ENCODE measurements at places on chromosomes 2 and 18.

DNA sequence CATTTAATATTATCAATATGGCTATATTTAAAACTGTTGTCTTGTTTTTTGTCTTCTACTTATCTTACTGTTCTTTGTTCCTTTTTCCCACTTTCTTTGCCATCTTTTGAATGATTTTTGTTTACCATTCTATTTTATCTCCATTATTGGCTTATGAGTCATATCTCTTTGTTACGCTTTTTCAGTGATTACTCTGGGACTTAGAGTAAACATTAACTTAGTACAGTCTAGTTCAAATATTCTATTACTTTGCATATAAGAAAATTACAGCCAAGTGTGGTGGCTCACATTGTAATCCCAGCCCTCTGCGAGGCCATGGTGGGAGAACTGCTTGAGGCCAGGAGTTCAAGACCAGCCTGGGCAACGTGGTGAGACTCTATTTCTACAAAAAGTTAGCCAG lies 26.1 kb downstream of the ADCY3 start:
- no peak for DNase-seq

- DNase-seq, result no peak
Observed at GRCh38 chr2:72118386-72118785, 29.3 kb downstream of the CYP26B1 start.

GRCh38 chr2:5926871-5927512 lies 234.8 kb downstream of the SOX11 start:
- no peak for DNase-seq

DNA sequence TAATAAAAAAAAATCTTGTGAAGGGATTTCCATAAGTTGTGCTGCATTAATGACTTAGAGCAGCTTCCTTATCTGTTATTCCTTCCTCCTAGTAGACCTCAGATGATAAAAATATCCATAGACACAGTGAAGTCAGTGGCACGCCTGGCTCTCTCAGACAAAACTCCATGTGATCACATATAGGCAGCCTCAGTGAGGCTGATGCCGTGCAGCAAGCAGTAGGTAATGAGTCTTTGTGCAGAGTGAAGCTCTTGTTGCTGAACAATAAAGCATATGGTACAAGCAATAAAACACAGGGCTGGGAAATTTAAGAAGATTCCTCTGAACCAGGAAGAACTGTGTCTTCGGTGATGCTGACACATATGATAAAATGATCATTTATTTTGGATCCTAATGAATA lies 102.7 kb downstream of the CSRNP3 start:
- DNase-seq, result no peak

- DNase-seq, result no peak
Observed at GRCh38 chr2:150476809-150477302, 10.6 kb downstream of the RND3 start.

DNA sequence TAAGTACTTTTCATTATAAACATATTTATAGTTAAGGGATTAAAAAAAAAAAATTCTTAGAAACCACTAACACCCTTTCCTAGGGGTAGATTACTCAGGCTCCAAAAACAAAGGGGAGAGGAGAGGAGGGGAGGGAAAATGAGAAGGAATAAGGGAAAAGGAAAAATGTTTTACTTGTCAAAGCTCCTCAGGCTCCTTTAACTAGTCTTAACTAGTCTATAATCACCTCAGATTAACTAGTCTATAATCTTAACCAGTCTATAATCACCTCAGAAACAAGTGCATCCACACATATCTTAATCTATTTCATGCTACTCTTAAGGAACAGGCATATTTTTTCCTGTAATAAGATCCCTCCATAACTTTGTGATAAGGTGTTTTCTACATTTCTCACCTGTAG lies 76.4 kb downstream of the KANSL1L start:
- no peak for DNase-seq

DNA sequence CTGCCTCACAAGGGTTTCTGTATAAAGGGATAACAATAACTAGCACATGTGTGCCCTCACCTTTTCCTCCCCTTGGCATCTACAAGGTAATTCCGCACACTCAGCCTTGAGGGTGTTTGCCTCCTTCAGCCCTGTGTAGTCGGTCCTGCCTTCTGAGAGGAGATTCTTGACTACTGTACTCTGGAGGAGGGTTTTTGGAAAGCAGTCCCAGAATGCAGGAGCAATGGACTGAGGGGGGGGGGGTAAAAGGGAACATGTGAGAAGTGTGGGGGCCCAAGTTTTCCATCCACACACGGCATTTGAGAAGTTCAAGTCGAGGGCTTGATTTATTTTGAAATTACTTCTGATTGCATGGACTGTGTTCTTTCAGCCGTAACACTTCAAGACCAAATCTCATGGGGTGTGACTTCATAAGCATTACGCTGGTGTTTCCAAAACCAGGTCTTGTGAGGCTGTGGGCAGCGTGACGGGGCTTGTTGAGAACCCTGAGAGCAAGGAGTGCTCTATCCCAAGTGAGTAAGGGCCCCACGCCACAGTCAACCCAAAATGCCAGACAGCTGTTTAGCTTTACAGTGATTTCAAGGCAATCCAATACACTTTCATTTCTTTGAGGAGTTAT lies 198.7 kb upstream of the MEIS1 start:
- no peak for DNase-seq

DNA sequence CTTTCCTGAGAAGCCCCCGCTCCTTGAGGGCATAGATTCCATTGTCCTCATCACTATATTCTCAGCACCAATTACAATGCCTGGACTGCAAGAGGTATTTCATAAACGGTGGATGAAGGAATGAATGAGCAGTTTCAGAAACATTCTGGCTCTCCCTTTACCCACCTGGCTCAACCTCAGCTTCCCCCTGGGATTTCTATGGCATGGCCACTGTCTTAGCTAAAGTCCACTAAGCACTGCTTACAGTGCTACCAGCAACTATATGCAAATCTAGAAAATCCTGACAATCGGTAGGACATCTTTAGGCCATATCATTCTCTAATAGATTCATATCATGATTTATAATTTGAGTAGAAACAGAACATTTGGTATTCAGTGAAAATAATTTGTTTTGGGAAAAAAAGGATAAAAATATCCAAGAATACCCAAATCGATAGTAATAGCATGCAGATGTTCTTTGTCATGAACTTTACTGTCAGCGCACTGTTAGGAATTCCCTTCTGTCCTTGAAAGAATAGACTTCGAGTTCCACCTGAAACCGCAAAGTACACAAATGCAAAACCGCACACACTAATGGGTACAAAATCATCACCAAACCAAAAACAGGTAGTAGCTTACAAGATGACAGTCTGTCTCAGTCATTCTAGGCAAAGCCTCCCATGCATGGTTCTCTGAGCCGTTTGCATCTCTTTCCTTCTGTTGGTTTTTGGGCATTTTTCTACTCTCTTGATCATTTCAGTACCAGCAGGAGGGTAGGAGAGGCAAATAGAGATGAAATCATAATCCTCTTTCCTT lies 303.6 kb upstream of the ID2 start:
- no peak for DNase-seq

DNA sequence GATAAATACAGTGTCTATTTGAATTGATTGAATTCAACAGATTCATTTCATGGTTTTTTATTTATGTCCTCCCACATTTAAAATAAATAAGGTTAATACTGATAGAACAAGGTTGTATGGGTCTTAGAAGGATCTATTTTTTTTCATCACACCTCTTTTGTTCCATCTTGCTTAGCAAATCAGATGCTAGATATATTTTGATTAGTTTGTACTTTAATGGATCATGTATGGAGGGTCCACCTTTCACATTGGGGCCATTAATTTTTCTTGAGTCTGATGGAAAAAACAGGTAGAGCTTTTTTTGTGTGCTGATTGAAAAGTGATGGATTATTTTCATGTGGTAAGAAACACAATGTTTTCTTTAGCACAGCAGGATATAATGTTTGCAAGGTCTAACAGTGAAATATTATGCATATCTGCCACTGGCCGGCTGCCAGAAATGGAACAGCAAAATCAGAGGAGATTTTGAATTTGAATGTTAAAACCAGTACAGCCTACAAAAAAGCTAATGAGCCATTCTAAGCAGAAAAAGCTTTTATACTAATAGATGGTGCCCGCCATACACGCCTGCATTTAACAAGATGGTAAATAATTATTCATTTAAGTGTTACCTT lies 188.1 kb upstream of the ETAA1 start:
- DNase-seq, result no peak

DNA sequence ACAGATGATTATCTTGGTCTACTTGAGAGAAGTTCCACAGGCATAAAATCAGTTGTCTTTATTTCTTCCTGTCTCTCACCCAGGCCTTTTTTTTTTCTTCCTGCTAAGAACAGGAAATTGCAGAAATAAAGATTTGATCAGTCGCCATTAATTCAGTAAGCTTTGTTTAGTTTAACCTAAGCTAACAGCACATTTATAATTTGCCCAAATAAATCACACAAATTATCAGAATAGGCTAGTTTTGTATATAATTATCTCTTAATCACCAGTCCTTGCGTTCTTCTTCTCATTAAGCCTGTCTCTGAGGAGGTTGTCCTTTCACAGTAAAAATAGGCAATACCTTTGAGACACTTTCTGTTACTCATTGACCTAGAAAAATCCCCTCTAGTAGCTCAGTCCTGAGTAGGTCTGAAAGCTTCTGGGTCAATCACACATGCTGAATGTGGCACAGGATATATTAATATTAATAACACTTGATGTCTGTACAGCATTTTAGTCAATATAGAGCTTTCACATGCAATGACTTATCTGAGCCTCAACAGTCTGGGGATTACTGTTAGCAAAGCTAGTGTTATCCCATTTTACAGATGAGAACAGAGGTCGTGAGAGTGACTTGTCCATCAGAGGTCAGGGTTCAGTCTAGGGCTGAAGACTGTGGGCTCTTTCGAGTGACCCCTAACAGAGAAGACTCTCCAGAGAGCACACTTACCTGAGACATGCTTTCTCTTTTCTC lies 11.2 kb upstream of the STK17B start:
- no peak for DNase-seq

GRCh38 chr2:3628800-3629199 lies 29.2 kb upstream of the ALLC start:
- no peak for DNase-seq

DNA sequence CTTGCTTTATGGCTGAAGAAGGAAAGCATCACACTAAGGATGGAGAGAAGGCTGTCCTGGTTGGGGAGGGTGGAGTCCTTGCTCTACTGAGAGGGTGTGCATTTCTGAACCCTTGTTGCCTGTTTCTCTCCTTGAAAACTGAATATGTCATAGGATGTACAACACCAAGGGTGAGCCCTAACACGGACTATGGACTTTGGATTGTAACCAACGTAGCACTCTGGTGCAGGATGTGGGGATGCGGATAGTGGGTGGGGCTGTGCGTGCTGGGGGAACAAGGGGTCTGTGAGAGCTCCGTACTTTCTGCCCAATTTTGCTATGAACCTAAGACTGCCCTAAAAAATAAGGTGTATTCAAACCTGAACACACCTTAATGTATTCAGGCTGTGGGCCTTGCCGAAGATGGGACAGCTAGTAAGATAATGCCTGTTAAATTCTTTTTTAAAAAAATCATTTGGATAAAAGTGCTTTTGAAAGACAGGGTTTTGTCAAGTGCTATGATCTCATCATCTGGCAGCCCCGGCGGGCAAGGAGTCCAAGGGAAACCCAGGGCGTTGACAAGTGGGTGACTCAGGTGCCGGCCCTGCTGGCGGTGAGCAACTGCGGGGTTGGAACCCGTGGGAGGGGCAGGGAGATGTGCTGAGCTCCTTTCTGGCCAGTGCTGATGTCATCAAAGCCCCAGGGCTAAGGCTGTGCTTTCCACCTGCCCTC lies 54.0 kb downstream of the GATA6 start:
- DNase-seq, result peak; percentile 92

DNA sequence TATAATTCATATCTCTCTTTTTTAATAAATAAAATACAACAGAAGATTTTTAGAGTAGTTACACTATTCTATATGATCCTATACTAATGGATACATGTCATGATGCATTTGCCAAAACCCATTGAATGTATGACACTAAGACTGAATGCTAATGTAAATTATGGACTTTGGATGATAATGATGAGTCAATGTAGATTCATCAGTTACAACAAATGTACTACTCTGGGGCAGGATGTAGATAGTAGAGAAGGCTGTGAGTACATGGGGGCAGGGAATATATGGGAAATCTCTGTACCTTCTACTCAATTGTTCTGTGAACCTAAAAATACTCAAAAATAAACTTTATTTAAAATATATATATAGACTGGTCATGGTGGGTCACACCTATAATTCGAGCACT lies 45.6 kb upstream of the NEDD4L start:
- no peak for DNase-seq

GRCh38 chr2:151246152-151246551 lies 15.5 kb downstream of the RBM43 start:
- no peak for DNase-seq

- DNase-seq, result no peak
Observed at GRCh38 chr18:57705832-57706595, 84.4 kb upstream of the NARS1 start.

GRCh38 chr18:76817888-76818611 lies 4.3 kb upstream of the ZNF236 start:
- no peak for DNase-seq

DNA sequence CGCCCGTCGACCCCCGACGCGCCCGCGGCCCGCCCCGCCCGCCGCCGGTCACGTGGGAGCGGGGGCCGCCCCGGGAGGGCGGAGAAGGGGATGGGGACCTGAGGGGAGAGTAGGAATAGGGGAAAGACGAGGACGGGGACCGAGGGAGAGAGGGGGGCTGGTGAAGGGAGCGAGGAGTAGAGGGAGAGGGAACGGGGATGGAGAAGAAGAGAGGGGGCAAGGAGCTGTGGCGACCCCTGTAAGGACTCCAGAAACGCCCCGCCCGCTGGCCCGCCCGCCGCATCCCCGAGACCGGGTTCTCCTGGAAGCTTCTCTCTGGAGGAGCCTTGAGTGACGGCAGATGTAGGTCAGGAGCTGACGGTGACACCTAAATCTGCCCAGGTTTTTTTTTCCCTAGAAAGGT lies 615 bp downstream of the ADNP2 start:
- no peak for DNase-seq

DNA sequence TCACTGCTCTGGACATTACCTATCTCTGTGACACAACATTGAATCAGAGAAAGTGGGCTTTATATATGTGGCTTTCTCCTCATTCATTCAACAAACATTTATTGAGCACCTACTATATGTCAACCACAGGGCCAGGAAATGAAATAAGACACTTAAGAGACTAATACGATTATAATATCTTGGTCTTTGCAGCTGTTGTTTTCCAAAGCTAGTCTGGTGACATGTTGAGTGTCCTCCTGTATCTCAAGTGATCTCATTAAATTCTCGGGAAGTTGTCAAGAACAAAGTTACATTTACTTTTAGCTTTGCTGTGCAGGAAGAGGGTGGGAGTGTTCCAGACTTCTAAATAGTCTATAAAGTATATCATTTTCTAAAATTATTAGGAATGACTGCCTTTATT lies 164.6 kb upstream of the SP5 start:
- DNase-seq, result no peak

GRCh38 chr2:86768189-86768949 lies 22.3 kb downstream of the CD8A start:
- DNase-seq, result no peak

GRCh38 chr2:42041377-42042127 lies 6.3 kb upstream of the PKDCC start:
- DNase-seq, result no peak

DNA sequence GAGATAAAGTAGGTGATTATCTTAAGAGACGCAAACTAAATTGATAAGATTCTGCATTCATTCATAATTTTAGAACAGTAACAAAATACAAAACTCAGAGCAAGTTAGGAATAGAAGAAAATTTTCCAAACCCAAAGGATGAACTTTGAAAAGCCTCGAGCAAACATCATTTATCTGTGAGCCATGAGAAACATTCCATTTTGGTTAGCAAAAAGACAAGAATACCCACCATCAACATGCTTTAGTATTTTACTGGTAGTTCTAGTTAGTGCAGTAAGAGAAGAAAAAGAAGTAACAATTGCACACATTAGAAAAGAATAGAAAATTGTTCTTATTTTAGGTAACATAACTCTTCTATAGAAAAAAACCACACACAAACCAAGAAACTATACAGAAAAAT lies 291.3 kb upstream of the TCF4 start:
- DNase-seq, result no peak
